ENCODE measurements at places on chromosomes 12 and 14.
A peak's percentile ranks its signal among the peaks of the same experiment; 100 is the strongest.

GRCh38 chr12:55072083-55072482 is 52.3 kb downstream of the NEUROD4 start:
- peak; percentile 32 for DNase-seq

- peak; percentile 75 for DNase-seq
Observed at GRCh38 chr12:11581179-11581755, 68.2 kb upstream of the ETV6 start.

- DNase-seq, result no peak
Observed at GRCh38 chr12:47611906-47612305, 93.9 kb downstream of the RPAP3 start.

DNA sequence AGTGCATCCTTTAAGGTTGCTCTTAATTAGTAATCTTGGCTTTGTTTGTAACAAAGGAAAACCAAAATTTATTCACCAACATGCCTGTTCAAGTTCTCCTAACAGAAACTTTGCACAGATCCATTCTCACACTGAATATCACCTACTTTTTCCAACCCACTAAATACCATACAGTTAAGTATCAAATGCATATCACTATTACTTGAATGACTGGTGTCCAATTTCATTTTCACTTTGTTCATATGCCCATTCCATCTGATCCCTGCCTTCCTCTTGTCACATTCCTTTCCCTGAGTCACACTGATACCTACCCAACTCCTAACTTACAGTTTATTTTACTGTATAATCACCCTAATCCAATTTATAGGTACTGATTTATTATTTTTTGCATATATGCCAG is 286.4 kb downstream of the NELL2 start:
- DNase-seq, result no peak

GRCh38 chr12:131929581-131930456 is 743 bp downstream of the PUS1 start:
- DNase-seq, result peak; percentile 42

All from transverse colon (tissue), 4 donors.